ENCODE measurements at places on chromosomes 5 and 9. TPM values are rescaled to one million over a fixed set of nuclear protein-coding genes. Genes with fewer than 3 reads are reported as not detected.

Gene SH3TC2
- polyA plus RNA-seq: 0.96 TPM

Gene HNRNPH1
- polyA plus RNA-seq: 1,916 TPM

Gene GAS1
- 55.3 TPM for polyA plus RNA-seq

Gene MUSK
- 0.15 TPM for polyA plus RNA-seq

Gene DEPDC1B
- polyA plus RNA-seq: 35.0 TPM

Gene TLR4
- 9.4 TPM for polyA plus RNA-seq

Gene PFN3
- 2.0 TPM for polyA plus RNA-seq

GRCh38 chr9:133572821-133573361 is 36.3 kb downstream of the FAM163B start:
- no peak for DNase-seq

DNA sequence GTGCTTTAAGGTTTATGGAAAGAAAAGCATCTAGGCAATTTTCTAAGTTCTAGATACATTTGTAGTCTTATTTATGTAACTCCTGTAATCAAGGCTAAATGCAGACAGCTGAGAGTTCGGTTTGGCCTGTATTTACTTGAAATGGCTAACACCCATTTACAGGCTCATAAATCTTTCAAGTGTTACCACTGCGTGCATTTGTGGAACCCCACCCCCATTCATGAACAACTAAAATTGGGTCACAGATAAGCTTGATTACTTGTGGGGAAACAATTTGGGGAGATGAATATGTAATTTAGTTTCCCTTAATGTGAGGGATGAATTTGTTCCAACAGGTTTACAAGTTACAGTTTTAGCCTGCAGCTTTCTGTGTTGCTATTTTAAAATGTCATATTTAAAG is 360.6 kb downstream of the ARRDC3 start:
- no peak for DNase-seq

GRCh38 chr9:133604214-133604613 is 5.0 kb downstream of the FAM163B start:
- no peak for DNase-seq

DNA sequence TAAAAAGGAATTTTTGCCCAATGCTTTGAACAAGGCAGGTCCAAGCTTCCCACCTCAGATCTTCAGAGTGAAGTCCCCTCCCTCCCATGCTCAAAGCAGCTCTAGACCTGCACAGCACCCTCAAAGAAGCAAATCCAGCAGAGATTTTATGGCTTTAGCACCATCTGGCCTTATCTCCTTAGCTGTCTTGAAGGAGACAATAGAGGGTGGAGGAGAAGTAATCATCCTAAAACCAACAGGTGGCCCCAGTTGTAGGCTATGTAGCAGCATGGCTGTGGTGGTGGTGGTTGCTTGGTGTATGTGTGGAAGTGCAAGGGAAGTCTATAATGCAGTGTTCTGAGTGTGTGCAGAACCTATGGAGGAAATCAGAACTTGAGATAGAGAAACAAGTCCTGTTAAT is 140.1 kb downstream of the GRIA1 start:
- DNase-seq: no peak

DNA sequence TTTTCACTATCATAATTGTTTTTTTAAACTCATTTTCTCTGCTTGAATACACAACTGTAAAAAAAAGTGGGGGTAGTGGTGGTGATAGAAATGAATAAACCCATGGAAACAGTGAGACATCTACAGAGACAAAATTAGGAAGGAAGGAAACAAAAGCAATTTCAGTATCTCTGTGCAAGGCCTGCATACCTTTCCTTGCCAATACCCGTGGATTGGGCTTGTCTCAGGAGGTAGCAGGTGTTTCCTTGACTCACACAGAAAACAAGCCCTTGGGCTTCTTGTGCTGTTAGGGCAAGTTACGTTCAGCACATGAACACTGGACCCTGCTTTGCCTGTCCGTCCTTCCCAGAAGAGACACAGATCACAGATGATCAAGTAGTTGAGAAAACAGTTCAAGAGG is 372.2 kb downstream of the ZSWIM6 start:
- no peak for DNase-seq

GRCh38 chr9:134127065-134127580 is 8.8 kb upstream of the WDR5 start:
- DNase-seq: no peak
